ENCODE measurements at places on chromosomes 7 and 10.

DNA sequence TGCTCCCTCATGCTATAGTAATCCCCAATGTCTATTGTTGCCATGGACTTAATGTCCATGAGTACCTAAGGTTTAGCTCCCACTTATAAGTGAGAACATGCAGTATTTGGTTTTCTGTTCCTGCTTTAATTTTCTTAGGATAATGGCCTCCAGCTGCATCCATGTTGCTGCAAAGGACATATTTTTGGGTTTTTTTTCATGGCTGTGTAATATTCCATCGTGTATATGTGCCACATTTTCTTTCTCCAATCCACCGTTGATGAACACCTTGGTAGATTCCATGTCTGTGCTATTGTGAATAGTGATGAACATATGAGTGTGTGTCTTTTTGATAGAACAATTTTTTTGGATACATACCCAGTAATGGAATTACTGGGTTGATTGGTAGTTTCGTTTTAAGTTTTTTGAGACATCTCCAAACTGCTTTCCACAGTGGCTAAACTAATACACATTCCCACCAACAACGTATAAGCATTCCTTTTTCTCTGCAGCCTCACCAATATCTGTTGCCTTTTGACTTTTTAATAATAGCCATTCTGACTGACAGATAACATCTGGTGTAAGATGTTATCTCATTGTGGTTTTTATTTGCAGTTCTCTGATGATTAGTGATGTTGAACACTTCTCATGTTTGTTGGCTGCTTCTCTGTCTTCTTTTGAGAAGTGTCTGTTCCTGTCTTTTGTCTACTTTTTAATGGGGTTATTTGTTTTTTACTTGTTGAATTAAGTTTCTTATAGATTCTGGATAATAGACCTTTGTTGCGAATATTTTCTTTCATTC is 68.8 kb upstream of the IFRD1 start:
- DNase-seq, result no peak

DNA sequence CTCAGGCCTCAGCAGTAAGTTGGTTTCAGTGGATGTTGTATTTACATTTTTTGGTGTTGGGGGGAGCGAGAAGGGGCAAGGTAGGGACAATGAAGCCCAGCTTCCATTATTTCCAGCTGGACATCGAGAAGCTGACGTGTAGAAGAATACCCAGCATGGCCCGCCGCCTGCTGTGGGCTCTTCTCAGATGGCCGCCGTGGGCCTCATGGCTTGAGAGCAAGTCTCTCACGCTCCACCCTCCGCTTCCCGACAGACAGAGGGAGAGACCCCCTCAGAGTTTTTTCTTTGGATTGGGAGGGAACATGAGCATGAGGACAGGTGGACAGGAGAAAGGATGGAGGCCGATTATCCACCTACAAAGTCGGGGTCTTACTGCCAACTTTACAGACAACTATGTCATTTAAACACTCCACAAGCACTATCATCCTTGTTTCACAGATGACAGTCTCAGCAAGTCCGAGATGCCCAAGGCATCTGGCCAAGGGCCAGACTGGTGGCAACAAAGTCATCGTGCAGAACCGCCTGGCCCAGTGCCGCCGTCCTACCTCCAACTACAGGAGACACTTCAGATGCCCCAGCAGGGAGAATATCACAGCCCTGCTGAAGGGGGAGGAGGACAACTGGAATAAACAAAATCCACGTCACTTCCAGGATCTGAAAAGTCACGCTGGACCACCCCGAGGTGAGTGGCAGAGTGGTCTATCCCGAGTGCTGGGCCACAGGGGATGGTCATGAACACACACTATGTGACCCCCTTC is 195.9 kb downstream of the DIP2C start:
- DNase-seq, result no peak

DNA sequence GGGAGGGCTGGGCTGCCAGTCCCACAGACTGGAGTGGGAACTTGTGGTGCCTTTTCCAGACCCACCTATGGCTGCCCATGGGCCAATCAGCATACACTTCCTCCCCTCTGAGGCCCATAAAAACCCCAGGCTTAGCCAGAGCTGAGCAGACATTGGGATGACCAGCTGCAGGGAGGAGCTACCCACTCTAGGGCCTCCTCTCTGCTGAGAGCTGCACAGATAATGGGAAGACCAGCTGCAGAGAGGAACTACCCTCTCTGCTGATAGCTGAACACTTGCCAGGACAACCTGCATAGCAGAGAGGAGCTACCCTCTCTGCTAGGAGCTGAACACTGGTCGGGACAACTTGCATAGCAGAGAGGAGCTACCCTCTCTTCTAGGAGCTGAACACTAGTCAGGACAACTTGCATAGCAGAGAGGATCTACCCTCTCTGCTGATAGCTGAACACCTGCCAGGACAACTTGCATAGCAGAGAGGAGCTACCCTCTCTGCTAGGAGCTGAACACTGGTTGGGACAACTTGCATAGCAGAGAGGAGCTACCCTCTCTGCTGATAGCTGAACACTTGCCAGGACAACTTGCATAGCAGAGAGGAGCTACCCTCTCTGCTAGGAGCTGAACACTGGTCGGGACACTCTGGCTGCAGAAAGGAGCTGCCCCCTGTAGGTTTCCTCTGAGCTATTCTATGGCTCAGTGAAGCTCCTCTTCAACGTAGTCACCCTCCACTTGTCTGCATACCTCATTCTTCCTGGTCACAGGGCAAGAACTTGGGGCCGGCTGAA is 88.3 kb upstream of the CACUL1 start:
- no peak for DNase-seq

GRCh38 chr7:130961128-130961601 is 227.2 kb upstream of the KLF14 start:
- DNase-seq, result peak; percentile 62

DNA sequence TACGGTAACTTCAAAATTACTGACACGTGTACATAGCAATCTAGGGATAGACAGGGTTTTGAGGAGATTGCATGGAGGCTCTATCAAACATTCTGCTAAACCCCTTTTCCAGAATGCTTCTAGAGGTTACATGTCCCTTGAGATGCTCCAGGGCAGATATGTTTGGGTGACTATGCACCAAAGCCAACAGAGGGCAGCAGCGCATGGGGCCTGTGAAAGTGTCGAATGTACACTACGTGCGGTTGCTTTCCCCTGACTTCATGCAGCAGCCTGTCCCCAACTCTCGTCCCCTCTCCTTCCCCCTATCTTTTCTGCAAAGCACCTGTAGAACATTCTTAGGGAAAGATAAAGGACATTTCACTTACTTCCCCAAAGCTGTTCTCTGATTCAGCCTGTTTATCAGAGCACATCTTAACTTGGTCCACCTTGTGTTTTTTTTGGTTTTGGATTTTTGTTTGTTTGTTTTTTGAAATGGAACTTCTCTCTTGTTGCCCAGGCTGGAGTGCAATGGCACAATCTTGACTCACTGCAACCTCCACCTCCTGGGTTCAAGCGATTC is 90.2 kb downstream of the UBE3C start:
- no peak for DNase-seq

DNA sequence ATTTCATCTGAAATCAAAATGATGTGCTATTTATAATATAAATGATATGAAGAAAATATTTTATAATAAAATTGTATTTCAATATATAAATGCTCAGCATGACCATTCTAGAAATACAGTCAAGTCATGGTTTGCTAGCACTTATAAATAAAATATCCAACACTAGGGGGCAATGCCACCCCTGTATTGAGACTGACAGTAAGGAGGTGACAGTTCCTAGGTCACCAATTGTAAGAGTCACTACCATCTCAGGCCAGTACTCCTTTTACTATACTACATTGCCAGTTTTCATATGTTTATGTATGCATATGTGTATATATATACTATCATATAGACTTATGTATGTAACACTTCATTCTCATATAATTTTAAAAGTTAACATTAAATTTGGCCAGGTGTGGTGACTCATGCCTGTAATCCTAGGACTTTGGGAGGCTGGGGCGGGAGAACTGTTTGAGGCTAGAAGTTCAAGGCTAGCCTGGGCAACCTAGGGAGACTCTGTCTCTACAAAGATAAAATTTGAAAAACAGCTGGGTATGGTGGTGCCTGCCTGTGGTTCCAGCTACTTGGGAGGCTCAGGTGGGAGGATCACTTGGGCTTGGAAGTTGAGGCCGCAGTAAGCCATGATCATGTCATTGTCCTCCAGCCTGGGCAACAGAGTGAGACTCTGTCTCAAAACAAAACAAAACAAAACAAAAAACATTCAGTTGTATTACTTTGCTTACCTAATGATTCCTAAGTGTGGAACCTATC is 2.4 kb upstream of the CNOT4 start:
- no peak for DNase-seq

DNA sequence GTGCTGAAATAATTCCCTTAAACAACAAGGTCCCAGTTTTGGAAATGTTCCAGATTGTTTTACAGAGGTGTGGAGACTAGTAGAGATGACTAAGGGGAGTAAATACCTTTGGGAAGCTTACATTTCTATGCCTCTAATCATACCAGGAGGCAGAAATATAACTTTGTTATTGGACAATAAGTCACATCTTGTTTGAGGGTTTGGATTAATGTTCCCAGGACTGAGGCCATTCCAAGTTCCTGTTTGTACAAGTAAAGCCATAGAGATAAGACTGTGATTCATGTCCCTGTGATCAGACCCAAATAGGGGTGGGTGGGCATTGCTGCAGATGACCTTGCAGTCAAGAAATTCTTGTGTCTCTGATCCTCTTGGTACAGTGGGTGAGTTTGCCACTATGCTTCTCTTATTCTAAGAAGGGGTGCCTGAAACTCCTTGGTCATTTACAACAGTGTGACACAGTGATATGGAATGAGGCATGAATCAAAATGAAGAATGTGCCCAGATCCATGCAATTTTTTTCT is 508.3 kb downstream of the SORCS3 start:
- DNase-seq, result no peak

DNA sequence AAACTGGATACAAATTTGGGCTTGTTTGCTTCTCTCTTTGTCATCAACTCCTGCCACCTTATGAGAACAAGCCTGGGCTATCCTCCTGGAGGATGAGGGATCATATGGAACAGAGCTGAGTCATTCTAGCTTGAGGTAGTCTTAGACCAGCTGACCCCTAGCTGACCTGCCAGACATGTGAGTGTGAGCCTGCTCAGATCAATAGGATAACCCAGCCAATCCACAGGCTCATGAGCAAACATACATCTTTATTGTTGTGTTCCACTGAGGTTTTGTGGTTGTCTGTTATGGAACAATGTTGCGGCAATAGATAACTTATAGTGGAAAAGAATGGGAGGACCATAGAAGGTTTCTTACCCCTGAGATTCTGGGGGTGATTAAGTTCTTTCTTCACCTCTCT is 54.5 kb upstream of the FAM180A start:
- DNase-seq, result no peak

- DNase-seq, result peak; percentile 12
These were observed 114.1 kb downstream of the VIPR2 start for GRCh38 chr7:159030490-159031134.

- DNase-seq, result no peak
These were observed 744.7 kb upstream of the GALNT17 start for GRCh38 chr7:70387217-70387616.

DNA sequence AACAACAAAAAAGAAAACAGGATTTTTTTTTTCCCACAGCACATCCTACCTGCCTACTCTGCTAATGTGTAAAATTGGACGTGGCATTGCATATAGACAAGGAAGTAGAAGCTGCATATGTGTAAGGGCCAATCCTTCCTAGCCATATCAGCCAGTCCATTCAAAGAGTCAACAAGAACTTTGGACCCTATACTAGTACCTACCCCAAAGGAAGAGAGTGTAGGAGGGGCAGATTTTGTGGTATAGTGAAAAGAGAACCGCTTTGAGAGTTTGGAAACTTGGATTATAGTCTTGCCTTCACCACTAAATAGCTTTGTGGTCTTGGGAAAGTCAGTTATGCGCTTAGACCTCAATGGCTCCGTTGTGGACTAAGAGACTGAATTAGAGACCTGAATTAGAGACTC is 12.1 kb upstream of the MCU start:
- DNase-seq, result no peak

DNA sequence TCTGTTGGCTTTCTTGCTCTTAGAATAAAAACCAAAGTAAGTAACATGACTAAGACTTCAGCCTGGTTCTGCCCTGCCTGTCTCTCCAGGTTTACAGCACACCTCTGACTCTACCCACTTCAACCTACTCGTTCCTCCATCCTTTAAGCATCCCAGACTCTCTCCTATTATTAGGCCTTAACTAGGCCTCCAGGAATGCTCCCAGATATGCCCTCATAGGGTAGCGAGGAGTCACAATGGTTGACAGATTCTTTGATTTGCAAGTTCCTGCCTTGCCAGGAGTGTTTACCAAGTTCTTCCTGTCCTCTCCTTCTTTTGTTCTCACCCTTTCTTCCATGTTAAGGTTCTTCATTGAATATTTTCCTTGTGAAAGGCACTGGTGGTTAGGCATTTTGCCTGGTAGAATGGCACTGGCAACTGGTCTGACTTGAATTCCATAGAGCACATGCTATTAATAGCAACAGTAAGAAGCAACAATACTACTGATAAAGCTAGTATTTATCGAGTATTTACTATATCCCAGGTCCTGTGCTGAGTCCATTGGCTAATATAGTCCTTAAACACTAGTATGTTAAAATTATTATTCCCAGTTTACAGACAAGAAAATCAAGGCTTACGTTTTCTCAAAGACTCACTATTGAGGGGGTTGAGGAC is 327.9 kb upstream of the PRKCQ start:
- no peak for DNase-seq

Measured in stimulated activated CD4-positive, alpha-beta T cell treated with anti-CD3 and anti-CD28 coated beads, TNF-alpha, amount 100 ng/mL, for 24 hours (primary cell).